RKO (cell line): ENCODE measurements at places on chromosomes 4 and X.

- DNase-seq = no peak
Measured at GRCh38 chrX:12758291-12758690, 32.9 kb upstream of the PRPS2 start.

DNA sequence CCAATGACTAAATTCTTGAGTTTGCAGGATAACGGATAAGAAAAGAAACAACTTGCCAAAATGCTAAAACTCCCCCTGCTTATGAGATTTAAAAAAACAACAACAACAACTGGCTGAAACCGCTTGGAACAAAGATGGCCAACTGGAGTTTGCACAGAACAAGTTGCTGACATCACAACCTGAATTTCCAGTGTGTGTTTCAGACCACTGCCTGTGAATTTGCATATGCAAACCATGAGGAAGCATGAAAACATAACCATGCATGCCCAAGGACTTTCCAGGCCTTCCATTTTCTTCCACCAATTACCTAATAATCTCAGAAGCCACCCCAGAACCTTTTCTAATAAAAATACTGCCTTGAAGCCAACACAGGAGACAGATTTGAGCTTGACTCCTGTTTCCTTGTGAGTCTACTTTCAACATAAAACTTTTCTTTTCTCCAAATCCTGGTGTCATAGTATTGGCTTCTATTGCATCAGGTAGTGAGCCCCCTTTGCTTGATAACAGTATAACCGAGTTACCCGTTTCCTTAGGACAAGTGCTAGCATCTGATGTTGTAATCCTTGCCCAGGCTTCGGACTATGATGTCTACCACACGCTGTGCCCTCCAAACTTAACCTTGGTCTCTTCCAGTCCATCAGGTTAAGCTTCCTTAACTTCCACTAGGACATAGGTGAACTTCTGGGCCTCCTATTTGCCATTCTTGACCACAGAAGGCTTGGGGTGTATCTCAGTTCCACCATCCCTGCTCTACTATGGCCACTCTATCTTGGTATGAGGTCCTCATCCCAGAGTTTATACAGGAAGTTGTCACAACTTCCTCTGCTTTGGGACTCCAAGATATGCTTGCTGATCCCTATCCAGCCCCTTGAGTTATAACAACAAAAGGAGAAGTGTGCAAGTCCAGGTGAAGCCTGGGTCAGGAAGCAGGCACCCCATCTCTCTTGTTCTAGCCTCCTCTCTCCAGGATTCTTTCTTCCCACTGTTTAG is 385.5 kb upstream of the INTU start:
- no peak for DNase-seq

GRCh38 chr4:118313098-118313497 is 39.7 kb downstream of the PRSS12 start:
- no peak for DNase-seq

DNA sequence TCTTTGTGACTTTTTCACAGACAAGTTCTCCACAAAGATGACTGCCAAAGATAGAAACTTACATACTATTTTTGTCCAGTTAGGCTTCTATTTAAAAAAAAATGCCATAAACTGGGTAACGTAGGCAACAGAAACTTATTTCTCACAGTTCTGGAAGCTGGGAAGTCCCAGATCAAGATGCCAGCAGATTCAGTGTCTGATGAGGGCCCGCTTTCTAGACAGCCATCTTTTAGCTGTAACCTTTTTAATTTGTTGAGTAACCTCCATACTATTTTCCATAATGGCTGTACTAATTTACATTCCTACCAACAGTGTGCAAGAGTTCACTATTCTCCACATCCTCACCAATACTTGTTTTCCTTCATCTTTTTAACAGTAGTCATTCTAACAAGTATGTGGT is 55.5 kb downstream of the ARHGEF38 start:
- no peak for DNase-seq

DNA sequence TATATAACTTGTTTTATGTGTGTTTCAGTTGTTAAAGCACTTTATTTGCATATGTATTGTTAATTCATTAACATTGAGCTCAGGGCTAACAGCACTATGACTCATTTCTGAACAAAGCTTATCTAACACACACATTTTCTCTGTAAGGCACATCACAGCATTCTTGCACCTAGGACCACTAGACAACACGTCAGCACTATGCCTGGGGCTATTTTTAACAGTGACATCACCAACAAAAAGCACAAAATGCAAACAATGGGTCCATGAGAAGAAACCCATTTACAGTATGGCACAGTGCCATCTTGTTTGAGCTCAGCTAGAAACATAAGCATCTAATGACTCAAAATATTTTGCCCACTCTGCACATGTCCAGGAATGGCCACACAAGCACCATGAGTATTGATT is 124.4 kb downstream of the RELL1 start:
- DNase-seq = peak; percentile 16

GRCh38 chrX:69067841-69068240 is 97.4 kb downstream of the PJA1 start:
- no peak for DNase-seq

DNA sequence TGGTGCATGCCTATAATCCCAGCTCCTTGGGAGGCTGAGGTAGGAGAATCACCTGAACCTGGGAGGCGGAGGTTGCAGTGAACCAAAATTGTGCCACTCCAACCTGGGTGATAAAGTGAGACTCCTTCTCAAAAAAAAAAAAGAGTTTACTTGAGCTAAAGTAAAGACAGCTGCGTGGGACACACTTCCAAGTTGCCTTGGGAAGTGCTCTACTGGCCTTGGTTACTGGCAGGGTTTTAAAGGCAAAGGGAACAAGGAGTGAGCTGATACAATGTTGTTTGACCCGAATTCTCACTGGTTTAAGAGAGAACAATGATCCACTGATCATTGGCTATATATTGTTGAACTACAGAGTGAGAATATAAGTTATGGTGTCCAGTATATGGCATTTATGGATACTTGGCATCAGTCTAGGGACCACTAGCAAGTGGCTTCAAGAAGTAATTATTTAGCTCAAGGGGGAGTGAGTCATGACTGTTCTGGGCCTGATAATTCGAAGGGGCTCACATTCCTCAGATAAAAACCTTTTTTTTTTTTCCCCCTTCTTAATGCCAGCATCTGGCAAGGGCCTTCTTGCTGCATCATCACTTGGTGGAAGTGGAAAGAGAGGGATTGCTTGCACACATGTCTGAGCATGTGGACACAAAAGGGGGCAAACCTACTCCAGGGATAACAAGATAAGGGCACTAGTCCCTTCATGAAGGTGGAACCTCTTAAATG is 32.3 kb downstream of the GRK4 start:
- no peak for DNase-seq

DNA sequence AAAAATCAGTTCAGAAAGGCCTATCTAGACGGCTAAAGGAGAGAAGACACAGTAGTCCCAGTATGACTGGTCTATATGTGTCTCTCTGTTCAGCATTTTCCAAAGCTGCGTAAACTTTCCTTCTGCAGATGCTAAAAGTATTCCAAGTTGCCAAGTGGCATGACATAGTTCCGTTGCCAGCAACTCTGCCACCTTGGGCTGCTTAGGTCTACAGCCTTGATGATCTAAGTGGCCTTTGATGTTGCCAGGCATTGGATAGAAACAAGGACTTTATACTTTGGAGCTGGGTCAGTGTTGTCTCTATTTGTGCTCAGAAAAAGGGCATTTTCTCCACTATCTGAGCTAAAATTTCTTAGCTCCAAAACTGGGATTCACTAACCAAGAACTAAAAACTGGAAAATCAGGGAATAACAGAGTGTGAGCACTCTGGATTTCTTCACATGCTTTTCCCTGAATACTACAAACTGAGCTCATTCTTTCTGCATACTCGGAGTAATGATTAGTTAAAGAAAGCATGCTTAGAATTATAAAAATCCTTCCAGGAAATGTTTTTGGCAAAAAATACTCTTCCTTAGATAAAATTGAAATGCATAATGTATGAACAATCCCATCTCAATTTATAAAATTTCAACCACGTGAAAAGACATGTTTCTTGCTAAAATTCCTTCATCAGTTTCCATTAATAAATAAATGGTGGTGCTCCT is 191.4 kb downstream of the ADAMTS3 start:
- DNase-seq = no peak

DNA sequence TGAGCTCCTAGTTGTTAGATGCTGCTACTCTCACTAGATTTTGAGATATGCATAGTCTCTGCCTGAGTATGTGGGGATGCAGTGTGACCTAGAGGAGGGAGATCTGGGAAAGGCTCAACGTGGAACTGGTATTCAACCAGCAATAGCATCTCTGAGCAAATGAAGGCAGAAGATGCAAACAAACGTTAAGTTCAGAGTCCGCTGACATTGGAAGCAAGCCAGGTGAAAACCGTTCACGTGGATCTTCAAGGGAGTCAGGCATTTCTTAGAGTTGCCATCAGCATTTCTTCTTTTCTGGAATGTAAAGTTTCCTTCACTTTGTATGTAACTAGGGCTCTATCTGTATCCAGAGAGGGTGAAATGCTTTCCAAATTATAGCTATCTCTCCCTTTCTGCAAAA is 59.9 kb downstream of the C4orf51 start:
- DNase-seq = no peak

GRCh38 chrX:129427267-129427666 is 96.0 kb downstream of the SMARCA1 start:
- no peak for DNase-seq

DNA sequence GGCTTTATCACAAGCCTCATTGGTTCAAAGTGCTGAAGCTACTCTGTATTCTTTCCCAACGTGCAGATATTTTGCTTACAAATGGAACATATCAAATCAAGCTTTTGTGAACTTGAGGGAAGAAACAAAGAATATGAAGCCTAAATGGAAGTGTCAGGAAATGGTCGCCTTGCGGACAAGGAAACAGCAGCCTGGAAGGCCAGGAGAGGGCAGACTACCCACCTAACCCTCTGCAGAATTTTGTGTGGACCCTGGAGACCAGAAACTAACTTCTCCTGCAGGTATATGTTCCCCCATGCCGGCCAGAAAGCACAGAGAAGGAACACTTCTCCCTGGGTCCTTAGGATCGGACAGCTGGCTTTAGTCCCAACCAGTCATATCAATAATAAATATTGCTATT is 1425.8 kb downstream of the PCDH7 start:
- no peak for DNase-seq

DNA sequence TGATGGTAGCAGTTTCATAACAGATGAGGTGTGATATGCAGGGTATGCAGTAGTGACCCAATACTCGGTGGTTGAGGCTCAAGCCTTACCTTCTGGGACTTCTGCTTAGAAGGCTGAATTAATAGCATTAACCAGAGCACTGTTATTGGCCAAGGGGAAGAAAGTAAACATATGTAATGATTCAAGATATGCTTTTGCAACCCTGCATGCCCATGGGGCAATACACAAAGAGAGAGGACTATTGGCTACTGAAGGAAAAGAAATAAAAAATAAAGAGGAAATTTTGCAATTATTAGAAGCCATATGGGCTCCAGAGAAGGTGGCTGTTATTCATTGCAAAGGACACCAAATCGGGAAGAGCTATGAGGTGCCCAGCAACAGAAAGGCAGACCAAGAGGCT is 8.7 kb downstream of the GAGE10 start:
- no peak for DNase-seq

GRCh38 chr4:11783588-11783987 is 354.9 kb upstream of the HS3ST1 start:
- DNase-seq = no peak

- DNase-seq = no peak
Measured at GRCh38 chrX:81316163-81316562, 114.3 kb downstream of the SH3BGRL start.

GRCh38 chr4:141971869-141972268 is 335.5 kb downstream of the IL15 start:
- DNase-seq = no peak
